KG1 (cell line): ENCODE measurements at places on chromosomes 1 and 21.

- no peak for DNase-seq
Observed at GRCh38 chr1:217888328-217888727, 257.2 kb downstream of the SPATA17 start.

DNA sequence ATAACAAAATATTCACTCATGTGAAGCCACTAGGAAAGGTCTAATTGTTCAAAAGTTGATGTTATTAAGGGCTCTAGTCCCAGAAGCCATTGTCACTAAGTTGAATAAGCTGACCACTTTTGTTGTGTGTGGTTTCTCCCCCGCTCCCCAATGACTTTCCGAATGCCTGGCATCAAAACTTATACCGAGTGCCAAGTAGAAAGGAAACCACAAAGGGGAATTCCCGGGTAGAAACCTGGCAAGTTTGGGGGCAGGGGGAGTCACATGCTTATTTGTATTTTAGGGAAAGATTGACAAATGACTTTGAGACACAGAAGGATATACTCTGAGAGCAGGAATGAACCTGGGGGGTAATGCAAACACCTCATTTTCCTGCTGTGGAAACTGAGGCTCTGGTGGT, 154.1 kb downstream of the TGFBR3 start:
- no peak for DNase-seq

GRCh38 chr1:98661544-98662355, at the start of gene SNX7:
TSS of gene SNX7 (plus strand) at chr1:98661721. CDS start at chr1:98661732, 11 bp downstream.
- no peak for DNase-seq

DNA sequence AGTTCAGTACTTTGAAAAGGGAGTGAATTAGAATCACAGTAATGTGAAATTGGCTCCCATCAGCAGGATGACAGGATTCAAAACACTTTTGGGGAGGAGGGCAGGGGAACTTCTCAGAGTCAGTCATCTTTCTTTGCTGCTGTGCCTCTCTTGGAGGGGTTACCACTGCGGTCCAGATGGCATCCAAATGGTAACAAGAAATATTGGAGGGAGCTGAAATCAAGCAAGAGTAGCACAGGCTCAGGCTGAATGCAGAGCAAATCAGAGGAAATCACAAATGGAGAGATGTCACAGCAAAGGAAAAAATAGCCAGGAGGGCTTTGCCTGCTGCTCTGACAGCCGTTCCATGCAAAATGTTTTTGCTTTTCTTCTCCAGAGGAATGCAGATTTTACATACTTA, 75.0 kb upstream of the C8B start:
- no peak for DNase-seq

- no peak for DNase-seq
Observed at GRCh38 chr1:80155371-80155770, 1148.8 kb upstream of the ADGRL4 start.

- no peak for DNase-seq
Observed at GRCh38 chr1:207284209-207284897, 37.1 kb upstream of the CD55 start.

- DNase-seq: no peak
Observed at GRCh38 chr1:117365350-117366176, 1.7 kb upstream of the MAN1A2 start.
